ENCODE measurements at places on chromosomes 16 and 17.

DNA sequence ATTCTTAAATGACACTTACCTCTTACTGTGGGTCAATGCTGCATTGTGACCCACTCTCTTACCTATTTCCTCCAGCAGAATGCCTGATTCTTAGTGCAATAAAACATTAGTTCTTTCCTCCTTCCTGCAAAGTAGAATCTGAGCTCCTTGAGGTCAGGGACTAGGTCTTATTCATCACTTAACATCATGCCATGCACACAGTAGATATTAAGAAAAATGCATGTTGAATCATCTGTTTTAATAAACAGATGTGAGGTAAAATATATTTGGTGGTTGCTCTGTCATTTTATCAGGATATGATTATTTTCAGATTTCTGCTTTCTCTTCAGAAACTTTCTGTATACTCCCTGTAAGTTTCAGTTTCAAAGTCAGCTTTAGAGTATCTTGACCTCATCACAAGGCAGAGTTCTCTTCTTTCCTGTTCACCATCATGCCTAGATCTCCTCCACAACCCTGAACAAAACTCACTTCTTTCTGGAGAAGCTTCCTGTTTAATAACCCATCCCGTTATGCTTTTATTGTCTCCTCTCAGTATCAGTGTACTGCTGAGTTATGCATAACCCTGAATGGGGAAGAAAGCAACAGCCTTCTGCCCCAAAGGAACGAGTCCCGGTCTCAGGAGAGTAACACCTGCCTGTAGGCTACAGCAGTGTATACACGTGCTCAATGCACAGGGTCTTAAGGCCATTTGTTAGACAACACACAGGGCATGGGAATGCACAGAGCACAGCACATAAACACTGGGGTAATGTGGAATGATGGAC is 30.3 kb upstream of the SUPT4H1 start:
- no peak for DNase-seq

DNA sequence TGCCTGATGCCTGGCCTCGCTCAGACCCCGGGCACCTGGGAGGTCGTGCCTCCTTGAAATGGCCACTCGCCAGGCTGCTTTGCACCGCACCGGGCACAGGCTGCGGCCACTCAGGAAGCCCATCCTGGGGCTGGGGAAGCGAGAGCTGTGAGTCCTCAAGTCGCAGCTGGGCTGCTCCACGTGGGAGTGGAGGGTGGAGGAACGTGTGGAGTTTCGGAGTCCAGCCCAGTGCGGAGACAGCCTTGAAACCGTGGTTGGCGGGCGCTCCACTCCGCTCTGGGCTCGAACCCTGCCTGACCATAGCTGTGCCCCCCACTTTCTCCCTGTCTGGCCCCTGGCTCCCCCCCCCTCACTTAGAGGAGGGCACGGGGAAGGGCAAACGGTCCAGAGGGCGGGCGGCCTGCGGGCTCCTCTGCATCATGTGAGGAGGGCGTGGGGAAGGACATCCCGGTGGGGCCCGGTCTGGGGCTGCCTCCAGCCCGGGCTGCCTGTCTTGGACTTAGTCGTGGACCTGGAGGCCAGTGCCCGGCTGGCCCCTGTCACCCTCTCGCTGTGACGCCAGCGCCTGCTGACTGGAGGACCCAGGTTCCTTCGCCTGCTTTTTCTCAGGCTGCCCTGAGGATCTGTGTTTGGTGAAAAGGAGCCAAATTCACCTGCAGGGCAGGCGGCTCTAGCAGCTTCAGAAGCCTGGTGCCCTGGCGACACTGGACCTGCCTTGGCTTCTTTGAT is 2.5 kb downstream of the UBE2I start:
- DNase-seq, result peak; percentile 34

DNA sequence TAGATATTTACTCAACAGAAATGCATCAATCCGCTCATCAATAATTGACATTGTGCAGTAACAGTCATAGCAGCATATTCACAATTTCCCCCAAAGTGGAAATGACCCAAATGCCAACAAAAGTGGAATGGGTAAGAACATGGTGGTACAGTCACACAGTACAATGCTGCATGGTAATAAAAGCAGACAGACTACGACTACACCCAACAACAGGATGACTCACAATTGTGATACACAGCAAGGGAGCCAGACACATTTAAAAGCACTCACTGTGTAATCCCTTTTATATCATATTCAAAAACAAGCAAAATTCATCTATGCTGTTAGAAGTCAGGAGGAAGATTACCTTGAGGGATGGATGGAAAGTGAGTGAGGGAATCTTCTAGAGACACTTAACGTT is 76.5 kb upstream of the NUDT7 start:
- peak; percentile 8 for DNase-seq

DNA sequence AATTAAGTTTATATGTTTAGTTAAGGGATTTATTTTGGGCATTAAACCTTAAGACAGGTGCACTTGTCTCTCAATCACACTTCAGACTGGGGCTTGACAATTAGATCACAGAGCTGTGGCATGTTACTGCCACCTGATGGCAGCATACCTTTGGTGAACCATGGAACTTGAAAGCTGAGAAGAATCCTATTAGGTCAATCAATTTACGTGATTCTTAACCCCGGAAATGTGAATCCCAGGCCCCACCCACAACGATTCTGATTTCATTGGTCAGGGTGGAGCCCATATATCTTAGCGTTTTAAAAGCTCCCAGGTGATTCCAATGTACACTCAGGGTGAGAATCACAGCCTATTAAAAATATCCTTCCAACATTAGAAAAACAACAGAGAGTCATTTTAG is 91.0 kb downstream of the GSG1L start:
- DNase-seq, result peak; percentile 57

DNA sequence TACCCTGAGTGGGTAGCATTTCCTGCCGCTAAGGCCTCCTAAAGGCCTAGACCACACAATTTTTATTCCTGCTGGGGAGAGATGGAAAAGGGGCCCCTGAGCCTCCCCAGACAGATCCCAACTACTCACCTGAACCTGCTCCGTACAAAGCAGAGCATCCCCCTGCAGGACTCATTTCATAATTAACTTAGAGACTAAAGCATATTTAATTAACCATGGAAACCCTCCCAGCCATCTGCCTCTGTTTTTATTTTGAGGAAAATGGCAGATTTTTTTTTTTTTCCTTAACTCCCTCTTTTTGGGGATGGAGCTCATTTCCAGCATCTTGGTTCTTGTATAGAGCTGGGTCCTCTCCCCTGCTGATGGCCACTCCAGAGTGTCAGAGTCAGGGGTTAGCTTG is 96.5 kb upstream of the CRHR1 start:
- no peak for DNase-seq

DNA sequence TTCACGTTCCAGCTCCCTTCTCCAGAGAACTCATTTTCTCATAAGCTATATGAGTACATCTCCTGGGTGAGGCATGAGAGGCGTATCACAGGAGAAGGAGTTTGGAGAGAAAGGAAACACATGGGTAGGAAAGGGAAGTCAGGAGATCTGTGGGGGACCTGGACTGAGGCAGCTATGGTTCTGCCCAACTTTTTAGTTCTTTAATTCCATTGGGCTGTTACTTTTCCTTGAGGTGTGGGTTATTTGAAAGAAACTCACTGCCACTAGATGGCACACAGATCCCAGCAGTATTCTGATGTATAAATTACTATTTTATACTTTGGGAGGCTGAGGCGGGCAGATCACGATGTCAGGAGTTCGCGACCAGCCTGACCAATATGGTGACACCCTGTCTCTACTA is 63.6 kb downstream of the NUP93 start:
- DNase-seq, result peak; percentile 76

DNA sequence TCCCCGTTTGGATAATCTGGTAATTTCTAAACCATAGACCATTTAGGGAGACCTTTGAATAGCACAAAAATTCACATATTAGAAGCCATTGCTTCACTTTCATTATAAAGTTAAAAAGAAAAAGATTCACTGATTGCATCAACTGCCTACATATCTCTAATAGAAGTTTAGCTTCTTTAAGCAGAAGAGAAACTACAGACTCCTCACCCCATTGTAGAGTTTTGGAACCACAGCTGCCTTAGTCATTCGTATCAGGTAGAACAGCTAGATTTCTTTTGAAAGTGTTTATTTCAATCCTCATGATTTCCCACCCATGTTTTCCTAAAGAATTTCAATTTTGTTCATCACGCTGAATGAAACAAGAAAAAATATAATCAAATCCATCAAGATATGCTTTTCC is 144.8 kb downstream of the CDH8 start:
- DNase-seq, result no peak

DNA sequence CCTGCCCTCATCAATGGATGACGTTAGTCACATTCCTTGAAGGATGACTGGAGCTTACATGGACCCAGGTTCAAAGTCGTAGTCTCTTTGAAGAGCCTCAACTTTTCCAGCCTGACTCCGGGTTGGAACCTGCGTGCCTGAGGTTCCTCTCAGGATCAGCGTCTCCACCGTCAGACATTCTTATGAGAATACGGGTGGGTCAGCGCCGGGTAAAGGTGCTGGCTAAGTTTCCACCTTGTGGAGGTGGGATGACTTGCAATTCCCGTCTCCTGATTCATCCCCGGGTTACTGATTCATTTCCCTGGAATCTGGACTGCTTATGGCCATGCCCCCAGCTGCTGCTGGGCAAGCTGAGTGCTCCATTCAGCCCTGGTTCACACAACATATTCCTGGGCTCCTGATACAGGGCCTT is 38.9 kb upstream of the CMIP start:
- DNase-seq, result peak; percentile 93

DNA sequence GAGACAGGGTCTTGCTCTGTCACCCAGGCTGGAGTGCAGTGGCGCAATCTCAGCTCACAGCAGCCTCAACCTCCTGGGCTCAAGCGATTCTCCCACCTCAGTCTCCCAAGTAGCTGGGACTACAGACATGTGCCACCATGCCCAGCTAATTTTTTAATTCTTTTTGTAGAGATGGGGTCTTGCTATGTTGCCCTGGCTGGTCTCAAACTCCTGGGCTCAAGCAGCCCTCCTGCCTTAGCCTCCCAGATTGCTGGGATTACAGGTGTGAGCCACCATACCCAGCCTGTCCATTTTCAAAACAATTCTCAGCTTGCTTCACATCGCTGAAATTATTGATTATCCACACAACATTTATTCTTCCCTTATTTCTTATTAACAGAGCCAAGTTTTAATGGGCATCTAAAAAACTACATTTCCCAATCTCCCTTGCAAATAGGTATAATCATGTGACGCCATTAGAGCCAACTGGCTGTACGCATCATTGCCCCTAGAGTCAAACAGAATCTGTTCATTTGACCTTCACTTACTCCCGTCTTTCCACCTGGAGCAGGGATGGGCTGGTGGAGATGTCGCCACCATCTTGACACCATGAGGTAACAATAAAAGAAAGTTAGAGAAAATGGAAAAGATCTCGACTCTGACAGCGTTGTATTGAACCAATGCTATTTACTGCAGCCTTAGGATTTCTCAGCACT is 148.0 kb upstream of the FOXF1 start:
- no peak for DNase-seq

GRCh38 chr17:42660692-42661345 is 1.7 kb downstream of the TUBG2 start:
- peak; percentile 45 for DNase-seq

GRCh38 chr17:81682565-81683207 is 911 bp downstream of the ARL16 start:
- peak; percentile 41 for DNase-seq

- peak; percentile 56 for DNase-seq
Observed at GRCh38 chr17:63039899-63040602, 74.0 kb downstream of the TANC2 start.

DNA sequence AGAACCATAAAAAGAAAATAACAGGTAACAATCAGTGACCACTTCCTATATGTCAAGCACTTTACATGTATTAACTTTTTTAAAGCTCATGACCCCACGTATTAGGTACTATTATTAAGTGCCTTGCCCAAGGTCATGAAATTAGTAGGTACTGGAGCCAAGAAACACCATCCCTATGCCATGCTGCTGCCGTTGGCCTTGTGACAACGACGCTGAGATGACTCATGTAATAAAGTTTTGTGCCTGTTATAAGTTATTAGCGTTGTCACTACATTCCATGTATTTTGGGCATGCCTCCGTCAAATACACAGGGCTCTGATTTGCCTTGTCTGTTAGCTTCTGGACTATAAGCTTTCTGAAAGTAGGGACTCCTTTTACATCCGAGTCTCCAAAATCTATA is 1.4 kb downstream of the BBS2 start:
- no peak for DNase-seq

DNA sequence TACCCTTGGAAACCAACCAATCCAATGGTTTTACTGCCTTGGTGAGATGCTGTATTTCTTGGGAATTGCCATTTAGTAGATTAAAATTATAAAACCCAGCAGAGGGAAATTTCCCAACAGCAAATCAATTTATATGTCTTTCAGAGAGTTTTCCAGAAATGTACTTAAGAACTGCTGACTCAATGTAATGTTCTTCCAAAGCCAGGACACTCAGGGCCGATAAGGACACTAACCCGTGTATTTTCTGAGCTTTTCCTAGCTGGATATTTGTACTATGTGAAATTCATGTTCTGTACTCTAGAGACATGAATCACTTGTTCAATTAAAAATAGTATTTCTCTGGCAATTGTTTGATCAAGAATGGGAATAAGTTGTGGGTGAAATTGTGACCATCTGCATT is 121.4 kb downstream of the KCNJ2 start:
- no peak for DNase-seq

- no peak for DNase-seq
Observed at GRCh38 chr17:7139400-7139799, 24.8 kb upstream of the ASGR2 start.

DNA sequence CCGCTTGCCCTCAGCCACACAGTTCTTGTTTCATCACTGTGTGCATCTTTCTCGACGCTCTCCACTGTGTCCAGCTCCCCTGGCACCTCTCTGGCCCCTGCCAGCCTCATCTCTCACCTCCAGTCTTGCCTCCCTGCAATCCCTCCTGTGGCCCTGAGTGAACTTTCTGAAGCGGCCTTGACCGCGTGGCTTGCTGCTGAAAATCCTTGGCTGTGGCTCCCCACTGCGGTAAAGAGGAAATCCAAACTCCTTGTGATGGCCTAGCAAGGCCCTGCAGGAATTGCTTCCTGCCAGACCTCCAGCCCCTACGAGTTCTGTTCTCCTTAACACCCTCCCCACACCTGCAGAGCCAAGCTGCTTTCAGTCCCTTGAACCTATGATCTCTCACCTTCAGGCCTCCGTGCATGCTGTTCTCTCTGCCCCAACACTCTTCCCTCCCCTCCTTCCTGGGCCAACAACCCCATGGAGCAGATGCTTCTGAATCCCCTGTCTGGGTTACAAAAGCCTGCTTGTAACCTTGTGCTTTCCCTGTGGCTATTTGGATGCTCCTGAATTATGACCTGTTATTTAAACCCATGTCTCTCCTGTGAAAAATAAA is 33.6 kb upstream of the BRD7 start:
- DNase-seq, result no peak
